ENCODE measurements at places on chromosomes 7 and 10. TPM values are rescaled to one million over a fixed set of nuclear protein-coding genes. Genes with fewer than 3 reads are reported as not detected.
A peak's percentile ranks its signal among the peaks of the same experiment; 100 is the strongest.

DNA sequence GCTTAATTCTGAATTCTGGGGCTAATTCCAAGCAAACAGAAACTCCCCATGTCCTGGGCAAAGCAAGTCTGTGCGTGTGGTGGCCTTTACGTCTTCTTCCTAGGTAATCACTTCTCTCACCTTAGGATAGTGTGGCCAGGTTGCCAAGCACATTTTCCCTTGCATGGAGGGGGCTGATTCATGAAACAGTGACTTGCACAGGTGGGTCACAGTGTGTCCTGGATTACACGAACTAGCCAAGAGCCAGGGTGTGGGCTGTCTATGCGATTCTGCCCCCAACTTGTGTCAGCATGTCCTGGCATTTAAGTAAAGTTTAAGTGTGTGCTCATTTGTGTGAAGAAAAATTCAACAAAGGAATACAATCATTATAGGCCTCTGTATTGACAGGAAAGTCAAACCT is 18.5 kb upstream of the SEM1 start:
- DNase-seq: no peak

DNA sequence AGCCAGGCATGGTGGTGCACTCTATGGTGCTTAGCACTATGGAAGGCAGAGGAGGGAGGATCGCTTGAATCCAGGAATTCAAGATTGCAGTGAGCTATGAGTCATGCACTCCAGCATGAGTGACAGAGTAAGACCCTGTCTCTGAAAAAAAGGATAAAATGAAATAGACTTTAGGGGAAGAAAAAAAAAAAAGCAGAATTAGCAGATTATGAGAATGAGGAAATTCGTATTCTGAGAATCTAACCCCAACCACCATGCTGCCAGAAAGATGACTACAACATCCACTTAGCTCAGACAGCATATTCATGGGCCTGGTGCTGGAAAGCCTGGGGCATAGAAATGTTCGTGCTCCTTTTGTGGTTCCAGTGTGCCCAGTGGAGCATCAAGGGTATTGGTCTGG is 63.3 kb downstream of the TMEM26 start:
- DNase-seq: no peak

- DNase-seq: peak; percentile 77
Observed at GRCh38 chr7:157657741-157658740, 321.2 kb downstream of the DNAJB6 start.

- no peak for DNase-seq
Observed at GRCh38 chr7:126720232-126720631, 532.5 kb downstream of the GRM8 start.

DNA sequence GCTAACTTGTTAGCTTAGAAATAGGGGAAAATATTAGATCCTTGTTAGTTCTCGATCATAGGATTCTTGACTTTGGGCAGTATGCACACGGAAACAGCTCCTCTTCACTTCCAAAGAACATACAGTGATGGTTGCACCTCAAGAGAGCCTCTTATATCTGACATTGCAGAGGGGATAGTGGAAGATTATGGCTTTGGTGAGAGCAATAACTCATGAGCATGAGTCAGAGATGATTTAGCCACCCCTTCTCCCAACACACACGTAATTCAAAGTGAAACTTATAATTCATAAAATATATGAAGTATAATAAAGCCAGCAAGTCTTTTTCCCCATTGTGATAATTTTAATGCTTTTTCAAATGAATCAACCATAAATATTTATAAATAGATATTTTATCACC is 683.7 kb downstream of the POM121L12 start:
- no peak for DNase-seq

DNA sequence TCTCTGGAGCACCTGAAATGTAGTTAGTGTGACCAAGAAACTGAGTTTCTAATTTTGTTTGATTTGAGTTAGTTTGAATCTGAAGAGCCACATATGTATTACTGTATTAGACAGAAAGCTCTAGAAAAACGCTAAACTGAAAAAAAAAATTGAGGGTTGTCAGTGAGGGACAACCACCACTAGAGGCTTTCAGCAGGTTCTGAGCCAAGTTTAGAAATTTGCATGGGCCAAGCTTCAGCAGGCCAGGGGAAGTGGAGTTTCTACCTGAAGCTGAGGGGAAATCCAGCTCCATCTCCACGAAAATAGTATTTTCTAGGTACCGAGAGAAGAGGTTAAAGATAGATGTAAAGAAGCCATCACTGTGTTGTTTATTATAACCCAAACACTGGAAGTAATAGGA is 77.9 kb upstream of the PLXNA4 start:
- DNase-seq: peak; percentile 69

- no peak for DNase-seq
Observed at GRCh38 chr10:126262233-126262838, 125.9 kb downstream of the ADAM12 start.

GRCh38 chr10:33109788-33110469 is 151.9 kb upstream of the ITGB1 start:
- DNase-seq: no peak

GRCh38 chr7:36966636-36967035 is 242.3 kb upstream of the AOAH start:
- DNase-seq: no peak

DNA sequence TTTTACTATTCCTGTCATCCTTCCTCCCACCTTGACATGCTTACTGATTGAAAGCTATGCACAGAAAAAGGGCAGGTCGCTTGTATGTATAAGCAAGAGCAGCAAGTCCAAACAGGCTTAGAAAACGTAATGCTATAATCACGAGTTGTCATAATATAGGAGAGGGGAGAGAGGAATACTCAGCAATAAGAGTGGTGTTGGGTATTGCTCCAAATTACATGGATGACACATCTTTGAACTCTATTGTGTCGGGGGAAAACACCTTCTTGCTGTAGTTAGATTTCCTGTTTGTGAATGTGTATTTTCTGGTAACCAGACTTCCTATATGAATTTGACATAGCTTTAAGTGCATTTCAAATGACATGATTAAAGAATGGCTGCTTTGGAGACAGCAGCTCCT is 7.5 kb downstream of the MET start:
- no peak for DNase-seq

DNA sequence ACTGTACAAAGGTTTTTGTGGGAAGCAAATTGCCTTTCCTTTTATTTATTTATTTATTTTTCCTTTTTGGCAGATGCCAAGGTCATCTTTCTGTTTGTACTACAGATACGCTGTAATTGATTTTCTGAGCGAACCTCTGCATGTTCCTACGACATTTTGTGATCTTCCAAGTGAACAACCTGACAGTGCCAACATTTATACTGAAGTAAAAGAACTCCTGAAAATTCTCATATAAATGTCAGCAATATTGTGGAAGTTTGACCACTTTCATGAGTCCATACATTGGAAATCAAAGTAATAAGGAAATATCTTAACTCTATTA is 86.8 kb upstream of the EEPD1 start:
- DNase-seq: no peak

- DNase-seq: peak; percentile 82
Observed at GRCh38 chr7:98724591-98724990, 107.5 kb downstream of the NPTX2 start.

DNA sequence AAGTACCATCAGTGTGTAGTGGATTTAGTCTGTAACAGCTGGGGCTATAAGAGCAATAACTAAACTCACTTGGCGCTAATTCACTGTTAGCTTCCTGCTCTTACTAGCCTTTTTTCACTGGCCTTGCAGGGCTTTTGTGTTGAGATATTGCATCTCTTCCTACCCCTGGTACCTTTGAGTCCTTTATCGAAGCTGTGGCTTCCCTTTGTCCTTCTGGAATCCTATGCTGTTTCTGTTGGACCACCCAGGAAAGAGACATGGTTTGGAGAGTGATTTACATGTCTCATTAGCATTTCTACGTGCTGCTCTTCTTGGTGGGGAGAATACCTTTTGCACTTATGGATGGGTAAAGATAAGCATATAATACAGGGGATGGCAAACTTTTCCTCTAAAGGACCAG is 103.8 kb downstream of the MLLT10 start:
- DNase-seq: no peak

Gene LIPN
- total RNA-seq: not detected

Gene CPSF4
- total RNA-seq: 101 TPM

Gene ST8SIA6
- total RNA-seq: 0.88 TPM

Gene ZNF365
- total RNA-seq: 9.1 TPM
